GM06990 (cell line): ENCODE measurements at places on chromosomes 11 and 22.

GRCh38 chr11:47083913-47084312, 92.8 kb downstream of the ARFGAP2 start:
- no peak for DNase-seq

GRCh38 chr11:17905477-17905876, 107.4 kb downstream of the SERGEF start:
- DNase-seq: no peak

DNA sequence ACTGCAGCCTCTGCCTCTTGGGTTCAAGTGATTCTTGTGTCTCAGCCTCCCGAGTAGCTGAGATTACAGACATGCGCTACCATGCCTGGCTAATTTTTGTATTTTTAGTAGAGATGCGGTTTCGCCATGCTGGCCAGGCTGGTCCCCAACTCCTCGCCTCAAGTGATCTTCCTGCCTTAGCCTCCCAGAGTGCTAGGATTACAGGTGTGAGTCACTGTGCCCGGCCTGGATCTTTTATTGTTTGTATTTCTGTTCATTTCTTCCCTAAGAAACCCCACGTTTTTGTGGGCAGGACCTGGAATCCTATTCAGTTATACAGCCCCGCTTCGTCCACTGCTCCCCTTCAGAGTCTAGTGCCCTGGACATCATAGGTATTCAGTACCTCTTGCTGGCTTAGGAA, 28.7 kb downstream of the ZBTB16 start:
- no peak for DNase-seq

GRCh38 chr11:92501066-92501739, 276.6 kb downstream of the FAT3 start:
- DNase-seq: no peak

- DNase-seq: no peak
Observed at GRCh38 chr11:75570559-75571139, 8.6 kb downstream of the SERPINH1 start.

- DNase-seq: no peak
Observed at GRCh38 chr11:69748637-69749036, 26.5 kb downstream of the FGF4 start.

- DNase-seq: no peak
Observed at GRCh38 chr11:122726028-122726427, 70.5 kb downstream of the UBASH3B start.

DNA sequence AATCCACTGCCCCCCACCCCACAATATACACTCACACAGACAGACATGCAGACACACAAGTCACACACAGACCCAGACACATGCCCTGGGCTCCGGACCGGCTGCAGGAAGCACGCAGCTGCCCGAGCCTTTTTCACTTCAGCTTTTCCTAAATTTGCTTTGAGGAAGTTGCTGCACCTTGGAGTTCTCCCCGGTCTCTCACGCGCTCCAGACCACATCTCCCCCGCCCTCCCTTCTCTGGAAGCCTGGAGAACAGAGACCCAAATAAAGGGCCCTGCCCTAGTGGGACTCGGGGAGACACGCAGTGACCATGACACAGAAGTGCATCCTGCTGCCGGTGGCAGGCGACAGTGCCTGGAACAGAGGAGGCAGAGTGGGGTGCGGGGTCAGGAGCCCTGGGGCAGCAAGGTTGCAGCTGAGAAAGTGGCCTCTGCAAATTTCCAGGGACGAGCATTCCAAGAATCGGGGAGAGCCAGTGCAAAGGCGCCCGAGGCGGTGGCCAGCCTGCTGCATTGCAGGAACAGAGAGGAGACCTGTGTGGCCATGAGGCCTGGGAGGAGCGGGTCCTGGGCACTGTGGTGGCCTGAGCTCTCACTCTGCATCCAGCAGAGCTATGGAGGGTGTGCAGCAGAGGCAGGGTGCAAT, 19.1 kb downstream of the RPL3 start:
- DNase-seq: no peak

- DNase-seq: no peak
Observed at GRCh38 chr22:49755631-49756001, 72.1 kb downstream of the BRD1 start.
